ENCODE measurements at places on chromosomes 5 and 9.
A peak's percentile ranks its signal among the peaks of the same experiment; 100 is the strongest.

DNA sequence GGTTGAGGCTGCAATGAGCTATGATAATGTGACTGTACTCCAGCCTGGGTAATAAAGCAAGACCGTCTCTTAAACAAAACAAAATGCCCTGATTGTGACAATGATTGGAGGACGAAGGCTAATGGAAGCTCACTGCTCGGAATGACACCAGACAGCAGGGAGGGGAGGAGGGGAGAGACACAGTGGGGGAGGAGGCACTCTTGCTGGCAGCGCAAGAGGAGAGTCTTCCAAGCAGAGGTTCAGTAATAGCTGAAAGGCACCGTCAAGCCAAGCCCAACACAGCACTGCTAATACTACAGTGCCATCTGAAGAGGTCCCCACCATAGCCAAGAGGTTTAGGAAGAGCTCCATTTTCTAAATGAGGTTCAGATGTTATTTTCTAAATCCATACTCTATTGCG lies 102.3 kb downstream of the GLDC start:
- no peak for DNase-seq

GRCh38 chr5:115602591-115603125 lies 379 bp upstream of the TICAM2 start:
- peak; percentile 3 for DNase-seq

- DNase-seq: no peak
Observed at GRCh38 chr9:93684806-93685543, 108.6 kb downstream of the PHF2 start.

DNA sequence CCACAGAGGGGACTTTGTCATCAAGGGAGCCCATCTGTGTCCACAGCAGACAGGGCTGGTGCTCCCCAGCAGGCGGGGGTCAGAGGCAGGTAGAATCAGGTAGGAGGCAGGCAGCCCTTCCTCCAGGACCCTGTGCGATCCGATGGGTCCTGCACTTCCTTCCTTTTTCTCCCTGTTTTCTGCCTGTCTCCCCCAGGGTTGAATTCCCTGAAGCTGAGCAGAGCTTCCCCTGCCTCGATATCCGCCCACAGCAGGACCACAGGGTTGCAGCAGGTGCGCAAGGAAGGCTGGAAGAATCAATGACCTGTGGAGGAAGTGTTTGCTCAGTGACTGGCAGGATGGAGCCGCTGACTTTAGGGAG lies 69.2 kb downstream of the MRPL36 start:
- DNase-seq: no peak

DNA sequence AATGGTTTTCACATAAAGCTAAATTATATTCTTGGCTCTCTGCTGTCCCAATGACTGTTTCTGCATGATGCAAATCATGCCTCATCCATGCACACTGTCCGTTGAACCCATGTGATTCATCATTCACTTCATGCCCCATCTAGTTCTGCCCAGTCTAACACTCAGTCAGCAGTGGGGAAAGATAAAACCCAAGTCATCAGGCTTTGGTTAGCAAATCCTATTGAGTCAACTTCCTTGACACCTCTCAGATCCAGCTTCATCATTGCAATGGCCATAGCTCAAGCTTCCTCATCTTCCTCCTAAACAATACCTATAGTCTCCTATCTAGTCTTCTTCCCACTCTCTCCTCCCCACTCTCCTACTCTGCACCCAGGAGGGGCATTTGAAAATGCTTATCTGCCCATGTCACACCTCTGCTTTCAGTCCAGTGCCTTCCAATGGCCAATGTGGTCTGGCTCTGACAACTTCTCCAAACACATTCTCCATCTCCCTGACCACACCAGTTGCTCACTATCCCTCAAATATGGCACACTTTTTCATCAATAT lies 266.0 kb upstream of the TRIM32 start:
- DNase-seq: no peak

GRCh38 chr5:61604076-61605025 lies 272.3 kb downstream of the ZSWIM6 start:
- no peak for DNase-seq

All from NCI-H2171 treated with DMSO at 0.1 percent for 48 hours (cell line).